ENCODE measurements at places on chromosomes 16 and 17.

GRCh38 chr17:5437721-5438317 is 1.1 kb downstream of the C1QBP start:
- H3K4me1 ChIP-seq, result peaks cover 30% of the 10 kb centered on the region
- DNase-seq, result no peak
- no peaks in the 10 kb centered on the region for H3K27me3 ChIP-seq
- peak overlapping the region; percentile 96 for H3K27ac ChIP-seq
- peak overlapping the region; percentile 85 for H3K4me3 ChIP-seq

DNA sequence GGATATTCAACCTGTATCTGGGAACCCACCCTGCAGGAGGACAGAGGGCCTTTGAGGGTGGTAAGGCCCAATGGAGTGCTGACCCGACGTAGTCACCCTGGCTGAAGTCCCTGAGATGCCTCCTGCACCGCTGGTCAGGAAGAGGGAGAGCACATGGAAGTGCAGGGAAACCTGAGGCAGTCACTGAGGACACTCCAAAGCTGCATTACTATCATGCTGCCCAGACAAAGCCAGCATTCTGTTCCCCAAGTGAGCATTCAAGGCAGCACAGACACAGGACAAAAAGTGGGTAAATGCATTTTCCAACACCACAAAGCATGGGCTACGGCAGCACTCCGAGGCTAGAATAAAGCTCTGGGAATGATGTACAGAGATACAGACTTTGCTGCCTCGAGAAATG is 46.8 kb upstream of the BCAR1 start:
- no peak overlapping the region for H3K27ac ChIP-seq
- no peaks in the 10 kb centered on the region for H3K4me1 ChIP-seq
- no peak for DNase-seq
- H3K27me3 ChIP-seq, result peaks cover 3% of the 10 kb centered on the region
- peaks cover 36% of the 10 kb centered on the region for H3K36me3 ChIP-seq

DNA sequence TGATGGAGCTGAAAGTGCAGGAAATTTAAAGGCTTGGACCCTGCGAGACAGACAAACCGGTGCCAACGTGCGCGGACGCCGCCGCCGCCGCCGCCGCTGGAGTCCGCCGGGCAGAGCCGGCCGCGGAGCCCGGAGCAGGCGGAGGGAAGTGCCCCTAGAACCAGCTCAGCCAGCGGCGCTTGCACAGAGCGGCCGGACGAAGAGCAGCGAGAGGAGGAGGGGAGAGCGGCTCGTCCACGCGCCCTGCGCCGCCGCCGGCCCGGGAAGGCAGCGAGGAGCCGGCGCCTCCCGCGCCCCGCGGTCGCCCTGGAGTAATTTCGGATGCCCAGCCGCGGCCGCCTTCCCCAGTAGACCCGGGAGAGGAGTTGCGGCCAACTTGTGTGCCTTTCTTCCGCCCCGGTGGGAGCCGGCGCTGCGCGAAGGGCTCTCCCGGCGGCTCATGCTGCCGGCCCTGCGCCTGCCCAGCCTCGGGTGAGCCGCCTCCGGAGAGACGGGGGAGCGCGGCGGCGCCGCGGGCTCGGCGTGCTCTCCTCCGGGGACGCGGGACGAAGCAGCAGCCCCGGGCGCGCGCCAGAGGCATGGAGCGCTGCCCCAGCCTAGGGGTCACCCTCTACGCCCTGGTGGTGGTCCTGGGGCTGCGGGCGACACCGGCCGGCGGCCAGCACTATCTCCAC is at the start of gene NOG:
Gene NOG, plus strand, starts transcription at position 54 of the 674 bp plus-strand sequence. Its CDS starts 525 bp downstream, at position 579.
- peak; percentile 69 for DNase-seq
- H3K4me3 ChIP-seq, result peak within 1 kb of the TSS; percentile 70
- H3K36me3 ChIP-seq, result no peaks in the 10 kb centered on the region
- peaks cover 51% of the 10 kb centered on the region for H3K27me3 ChIP-seq
- H3K27ac ChIP-seq, result no peak within 1 kb of the TSS

DNA sequence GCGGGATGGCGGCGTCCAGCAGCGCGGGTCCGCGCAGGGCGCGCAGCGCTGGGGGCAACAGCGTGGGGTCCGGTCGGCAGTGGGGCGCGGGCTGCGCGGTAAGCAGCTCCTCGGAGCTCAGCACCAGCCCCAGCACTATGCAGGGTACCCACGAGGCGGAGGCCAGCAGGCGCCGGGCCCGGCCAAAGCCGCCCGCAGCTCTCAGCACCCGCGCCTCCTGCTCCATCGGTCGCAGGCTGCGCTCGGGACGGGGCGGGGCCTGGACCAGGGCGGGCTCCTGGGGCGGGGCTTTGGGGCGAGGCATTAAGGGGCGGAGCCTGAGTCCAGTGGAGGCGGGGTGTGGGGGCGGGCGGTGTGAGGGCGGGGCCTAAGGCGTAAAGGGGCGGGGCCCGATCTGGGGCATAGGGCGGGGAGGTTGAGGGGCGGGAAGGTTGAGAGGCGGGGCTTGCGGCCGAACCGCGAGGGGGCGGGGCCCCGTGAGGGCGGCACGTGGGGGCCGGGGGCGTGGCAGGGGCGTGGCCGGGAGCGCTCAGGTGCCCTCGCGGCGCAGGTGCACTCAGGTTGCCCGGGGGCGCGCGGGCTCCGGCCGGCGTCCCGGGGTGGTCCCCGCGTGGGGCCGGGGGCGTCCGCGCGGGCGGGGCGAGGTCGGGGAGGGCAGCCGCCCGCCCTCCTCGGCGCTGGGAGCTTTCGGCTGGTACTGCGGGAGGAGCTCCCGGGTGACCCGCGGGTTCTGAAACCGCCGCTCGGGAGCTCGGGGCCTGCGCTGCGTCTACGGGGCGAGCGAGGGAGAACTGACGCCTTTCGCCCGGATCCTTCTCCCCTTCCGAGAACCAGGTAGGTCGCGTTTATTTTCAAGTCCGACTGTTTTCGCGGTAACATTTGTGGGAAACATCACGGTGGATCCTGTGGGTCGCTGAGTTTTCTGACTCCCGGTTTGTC is 1.4 kb upstream of the SLC22A31 start:
- no peak overlapping the region for H3K27ac ChIP-seq
- peak overlapping the region; percentile 30 for H3K4me3 ChIP-seq
- H3K36me3 ChIP-seq, result no peaks in the 10 kb centered on the region
- H3K4me1 ChIP-seq, result peaks cover 6% of the 10 kb centered on the region
- DNase-seq, result peak; percentile 80

- H3K36me3 ChIP-seq, result no peaks in the 10 kb centered on the region
- no peaks in the 10 kb centered on the region for H3K4me1 ChIP-seq
- no peak overlapping the region for H3K27ac ChIP-seq
- no peak for DNase-seq
- H3K27me3 ChIP-seq, result peaks cover 3% of the 10 kb centered on the region
- H3K4me3 ChIP-seq, result no peak overlapping the region
Measured at GRCh38 chr17:31692632-31693031, 166.4 kb downstream of the COPRS start.

- no peak overlapping the region for H3K4me3 ChIP-seq
- H3K27ac ChIP-seq, result peak overlapping the region; percentile 3
- no peak for DNase-seq
- H3K4me1 ChIP-seq, result peaks cover 3% of the 10 kb centered on the region
- H3K27me3 ChIP-seq, result no peaks in the 10 kb centered on the region
Measured at GRCh38 chr16:30740364-30741251, 7.6 kb upstream of the PHKG2 start.

GRCh38 chr17:82787081-82787848 is 35.4 kb downstream of the TBCD start:
- no peak for DNase-seq
- no peaks in the 10 kb centered on the region for H3K27me3 ChIP-seq
- H3K4me1 ChIP-seq, result peaks cover 4% of the 10 kb centered on the region
- peaks cover 6% of the 10 kb centered on the region for H3K36me3 ChIP-seq

DNA sequence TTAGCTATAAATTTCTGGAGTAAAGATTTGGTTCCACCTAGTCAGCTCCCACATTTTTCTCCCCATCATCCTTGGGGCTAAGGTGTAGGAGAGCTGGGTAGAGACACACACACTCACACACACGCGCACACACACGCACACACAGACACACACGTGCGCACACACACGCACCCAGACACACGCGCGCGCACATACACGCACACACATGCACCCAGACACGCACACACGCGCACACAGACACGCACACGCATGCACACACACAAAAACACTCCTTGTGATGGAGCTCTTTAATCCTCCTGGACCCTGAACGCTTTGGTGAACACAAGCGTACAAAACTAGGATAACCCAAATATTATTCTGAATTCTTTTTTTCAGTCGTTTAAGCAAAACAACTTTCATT is 253.6 kb downstream of the C16orf95 start:
- H3K27me3 ChIP-seq, result peaks cover 32% of the 10 kb centered on the region
- no peak overlapping the region for H3K4me3 ChIP-seq
- no peak overlapping the region for H3K27ac ChIP-seq
- DNase-seq, result no peak

GRCh38 chr17:41547378-41547841 is 19.3 kb upstream of the KRT19 start:
- peaks cover 12% of the 10 kb centered on the region for H3K4me1 ChIP-seq
- H3K27ac ChIP-seq, result no peak overlapping the region
- no peaks in the 10 kb centered on the region for H3K36me3 ChIP-seq
- H3K4me3 ChIP-seq, result no peak overlapping the region
- no peak for DNase-seq

DNA sequence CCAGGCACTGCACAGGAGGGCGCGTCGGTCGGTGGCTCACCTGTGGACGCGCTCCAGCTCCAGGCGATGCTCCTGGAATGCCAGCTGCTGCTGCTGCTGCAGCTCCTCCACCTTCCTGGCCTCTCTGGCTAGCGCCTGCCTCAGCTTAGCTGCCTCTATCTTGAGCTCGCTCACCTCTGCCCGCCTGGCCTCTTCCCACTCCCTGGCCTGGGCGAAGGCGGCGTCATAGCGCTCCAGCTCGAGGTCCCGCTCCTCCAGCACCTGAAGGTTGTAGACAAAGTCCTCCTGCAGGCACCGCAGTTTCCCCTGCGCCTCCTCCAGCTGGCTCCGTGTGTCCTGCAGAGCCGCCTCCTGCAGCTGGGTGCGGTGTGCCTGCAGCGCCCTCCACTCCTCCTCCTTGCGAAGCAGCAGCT is 11.1 kb downstream of the CCDC57 start:
- H3K27me3 ChIP-seq, result no peaks in the 10 kb centered on the region
- H3K4me1 ChIP-seq, result peaks cover 68% of the 10 kb centered on the region
- DNase-seq, result peak; percentile 55
- H3K36me3 ChIP-seq, result peaks cover 12% of the 10 kb centered on the region
- peak overlapping the region; percentile 55 for H3K4me3 ChIP-seq

- H3K27me3 ChIP-seq, result peaks cover 6% of the 10 kb centered on the region
- H3K36me3 ChIP-seq, result no peaks in the 10 kb centered on the region
- H3K4me1 ChIP-seq, result no peaks in the 10 kb centered on the region
- H3K27ac ChIP-seq, result no peak overlapping the region
- no peak overlapping the region for H3K4me3 ChIP-seq
Measured at GRCh38 chr16:15422222-15422621, 12.2 kb upstream of the BMERB1 start.

GRCh38 chr17:79463421-79464317 is 147.2 kb downstream of the RBFOX3 start:
- no peak overlapping the region for H3K4me3 ChIP-seq
- no peaks in the 10 kb centered on the region for H3K27me3 ChIP-seq
- no peaks in the 10 kb centered on the region for H3K36me3 ChIP-seq
- DNase-seq, result no peak
- no peaks in the 10 kb centered on the region for H3K4me1 ChIP-seq
- no peak overlapping the region for H3K27ac ChIP-seq

- H3K36me3 ChIP-seq, result no peaks in the 10 kb centered on the region
- H3K4me1 ChIP-seq, result peaks cover 2% of the 10 kb centered on the region
- H3K27ac ChIP-seq, result no peak overlapping the region
- DNase-seq, result no peak
Measured at GRCh38 chr17:44629314-44629713, 27.0 kb upstream of the MEIOC start.

DNA sequence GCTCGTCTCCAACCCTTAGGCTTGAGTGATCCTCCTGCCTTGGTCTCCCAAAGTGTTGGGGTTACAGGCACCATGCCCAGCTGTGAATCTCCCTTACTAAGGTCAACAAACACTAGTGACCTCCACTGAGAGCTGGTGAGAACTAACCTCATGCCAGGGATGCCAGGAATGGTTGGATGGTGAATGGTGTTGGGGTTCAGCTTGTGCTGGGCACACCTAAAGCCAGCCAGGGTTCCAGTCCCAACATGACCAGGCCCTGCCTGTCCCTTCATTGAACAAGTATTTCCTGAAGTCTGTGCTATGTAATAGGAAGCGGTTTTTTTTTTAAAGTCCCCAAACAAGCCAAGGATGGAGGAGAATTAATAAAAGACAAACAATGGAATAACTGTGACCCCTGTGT is 56.0 kb upstream of the TOB1 start:
- peaks cover 30% of the 10 kb centered on the region for H3K4me1 ChIP-seq
- no peak for DNase-seq
- H3K27me3 ChIP-seq, result peaks cover 7% of the 10 kb centered on the region
- H3K27ac ChIP-seq, result no peak overlapping the region

GRCh38 chr16:26295625-26296304 is 604.0 kb downstream of the HS3ST4 start:
- no peak overlapping the region for H3K4me3 ChIP-seq
- DNase-seq, result no peak
- H3K27ac ChIP-seq, result no peak overlapping the region
- H3K4me1 ChIP-seq, result no peaks in the 10 kb centered on the region

DNA sequence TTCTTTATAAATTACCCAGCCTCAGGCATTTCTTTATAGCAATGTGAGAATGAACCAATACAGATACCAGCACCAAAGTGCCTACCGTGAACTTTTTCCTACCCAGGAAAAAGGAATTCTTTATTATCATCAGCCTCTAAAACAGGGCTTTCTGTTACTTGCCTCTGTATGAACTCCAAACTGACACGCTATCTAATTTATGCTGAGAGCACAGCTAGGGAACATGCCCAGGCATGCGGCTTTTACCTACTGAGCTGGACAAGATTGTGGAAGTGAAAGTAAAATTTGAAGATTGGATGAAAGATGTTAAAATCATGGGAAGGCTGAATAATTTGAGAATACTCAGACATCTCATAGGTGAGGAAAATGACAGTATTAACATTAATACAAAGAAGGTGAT is 24.4 kb upstream of the ADCY9 start:
- H3K27me3 ChIP-seq, result peaks cover 8% of the 10 kb centered on the region
- no peak for DNase-seq
- peaks cover 8% of the 10 kb centered on the region for H3K36me3 ChIP-seq
- H3K4me1 ChIP-seq, result peaks cover 15% of the 10 kb centered on the region

- H3K36me3 ChIP-seq, result peaks cover 19% of the 10 kb centered on the region
- H3K4me3 ChIP-seq, result peak overlapping the region; percentile 79
- peak overlapping the region; percentile 94 for H3K27ac ChIP-seq
- no peaks in the 10 kb centered on the region for H3K27me3 ChIP-seq
- DNase-seq, result peak; percentile 56
Measured at GRCh38 chr16:28193530-28194423, 18.0 kb downstream of the XPO6 start.
